Hepatocyte (in vitro differentiated cells): ENCODE measurements at places on chromosomes 13 and 19. TPM values are rescaled to one million over a fixed set of nuclear protein-coding genes. Genes with fewer than 3 reads are reported as not detected.

Gene MBD3L3
- not detected in 2 replicates for polyA plus RNA-seq

Gene LRP3
- polyA plus RNA-seq = 35.5 and 44.0 TPM in 2 replicates

Gene AMER2
- polyA plus RNA-seq = 0.02 and 0.18 TPM in 2 replicates

Gene CBY2
- polyA plus RNA-seq = not detected in 2 replicates

Gene TMEM59L
- 4.9 and 9.1 TPM in 2 replicates for polyA plus RNA-seq

Gene MAB21L1
- polyA plus RNA-seq = 9.9 and 10.6 TPM in 2 replicates

DNA sequence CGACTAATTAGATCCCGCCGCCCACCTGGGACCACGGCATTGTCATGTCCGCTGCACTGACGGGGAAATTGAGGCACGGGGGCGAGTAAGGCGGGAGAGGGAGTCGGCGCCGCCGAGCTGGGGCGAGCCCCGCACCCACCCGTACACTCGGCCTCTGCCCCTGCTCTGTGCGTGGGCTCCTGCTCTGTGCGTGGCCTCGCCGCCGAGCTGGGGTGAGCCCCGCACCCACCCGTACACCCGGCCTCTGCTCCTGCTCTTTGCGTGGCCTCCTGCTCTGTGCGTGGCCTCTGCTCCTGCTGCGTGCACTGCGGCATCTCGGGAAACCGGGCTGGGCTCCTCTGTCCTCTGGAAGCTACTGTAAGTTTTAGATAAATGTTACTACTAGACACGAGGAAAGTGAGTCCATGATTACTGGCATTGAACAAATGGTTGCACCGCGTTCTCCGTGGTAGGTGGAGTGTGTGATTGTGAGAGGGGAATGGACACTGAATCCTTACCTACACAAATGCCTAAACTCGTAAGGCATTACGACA is 826 bp upstream of the C1QTNF9 start:
- no peak overlapping the region for H3K4me3 ChIP-seq
- H3K27me3 ChIP-seq = no peaks in the 10 kb centered on the region
- DNase-seq = no peak
- no peaks in the 10 kb centered on the region for H3K36me3 ChIP-seq

DNA sequence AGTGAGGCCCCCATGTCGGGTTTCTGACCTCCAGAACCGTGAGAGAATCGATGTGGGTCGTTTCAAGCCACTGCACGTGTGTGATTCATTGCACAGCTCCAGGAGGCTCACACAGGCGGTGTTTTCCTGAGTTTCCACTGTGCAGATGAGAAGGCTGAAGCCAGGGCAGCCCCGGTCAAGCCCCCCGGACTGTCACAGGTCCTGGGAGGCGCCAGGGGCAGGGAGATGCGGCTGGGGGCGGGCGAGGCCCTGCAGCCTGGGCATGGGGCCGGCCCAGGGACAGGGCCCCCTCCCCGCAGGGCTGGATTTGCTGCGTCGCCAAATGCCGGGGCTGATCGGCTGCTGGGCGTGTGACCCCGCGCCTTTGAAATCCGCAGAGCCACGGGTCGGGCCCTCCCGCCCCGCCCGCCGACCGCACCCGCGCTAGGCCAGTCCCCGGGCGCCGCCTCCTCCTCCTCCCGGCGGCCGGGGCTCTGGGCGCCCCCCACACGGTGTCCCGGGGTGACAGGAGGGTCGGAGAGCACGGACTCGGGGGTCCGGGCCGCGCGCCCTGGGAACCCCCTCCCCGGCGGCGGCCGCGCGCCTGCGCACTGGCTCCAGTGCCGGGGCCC is 9.9 kb upstream of the MKNK2 start:
- H3K36me3 ChIP-seq = no peaks in the 10 kb centered on the region
- H3K27ac ChIP-seq = peak overlapping the region; percentile 97
- H3K27me3 ChIP-seq = no peaks in the 10 kb centered on the region
- H3K4me3 ChIP-seq = peak overlapping the region; percentile 15
- H3K4me1 ChIP-seq = peaks cover 34% of the 10 kb centered on the region

- H3K4me3 ChIP-seq = no peak overlapping the region
- no peak overlapping the region for H3K27ac ChIP-seq
- H3K36me3 ChIP-seq = no peaks in the 10 kb centered on the region
- peak; percentile 13 for DNase-seq
- no peaks in the 10 kb centered on the region for H3K27me3 ChIP-seq
- H3K4me1 ChIP-seq = peaks cover 9% of the 10 kb centered on the region
These were observed 145.3 kb downstream of the PDS5B start for GRCh38 chr13:32731576-32731975.

GRCh38 chr13:42821437-42821836 is 40.1 kb downstream of the FAM216B start:
- no peak overlapping the region for H3K4me3 ChIP-seq
- no peaks in the 10 kb centered on the region for H3K27me3 ChIP-seq
- DNase-seq = no peak

DNA sequence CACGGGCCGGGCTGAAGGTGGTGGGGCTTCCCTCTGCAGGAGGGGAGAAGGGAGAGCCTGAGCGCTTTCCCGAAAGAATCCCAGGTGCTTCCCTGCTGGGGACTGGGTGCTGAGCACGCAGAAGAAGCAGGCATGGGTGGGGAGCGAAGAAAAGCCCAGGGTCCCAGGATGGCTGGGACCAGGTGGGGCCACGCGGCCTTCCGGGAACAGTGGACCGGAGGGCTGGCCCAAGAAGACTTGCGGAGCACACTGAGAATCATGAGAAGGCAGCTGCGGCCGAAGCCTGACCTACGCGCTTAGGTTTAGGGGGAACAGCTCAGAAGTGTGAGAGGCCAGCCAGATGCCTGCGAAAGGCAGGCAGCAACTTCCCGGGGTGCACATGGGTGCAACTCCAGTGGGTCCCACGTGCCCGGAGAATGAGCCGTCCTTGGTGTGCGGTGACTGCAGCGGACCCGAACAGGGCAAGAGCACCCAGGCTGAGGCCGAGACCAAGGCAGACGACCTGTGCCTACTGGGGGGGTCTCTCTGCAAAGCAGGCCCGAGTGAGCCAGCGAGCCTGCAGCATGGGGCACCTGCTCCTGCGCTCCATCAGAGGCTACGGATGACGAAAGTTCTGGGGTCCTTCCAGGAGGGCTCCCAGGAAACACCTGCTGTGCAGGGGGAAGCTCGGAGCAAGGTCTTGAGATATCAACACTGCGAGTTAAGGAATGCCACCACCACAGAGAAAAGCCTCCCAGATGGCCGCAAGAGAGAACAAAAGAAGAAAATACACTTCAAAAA is 52.4 kb downstream of the MLLT1 start:
- H3K27me3 ChIP-seq = no peaks in the 10 kb centered on the region
- no peaks in the 10 kb centered on the region for H3K4me1 ChIP-seq
- no peak overlapping the region for H3K27ac ChIP-seq
- no peaks in the 10 kb centered on the region for H3K36me3 ChIP-seq
- no peak for DNase-seq

- H3K27ac ChIP-seq = peak overlapping the region; percentile 87
- peaks cover 36% of the 10 kb centered on the region for H3K4me1 ChIP-seq
- no peaks in the 10 kb centered on the region for H3K36me3 ChIP-seq
- DNase-seq = peak; percentile 76
These were observed 31.7 kb downstream of the DNAJC15 start for GRCh38 chr13:43054803-43055802.

DNA sequence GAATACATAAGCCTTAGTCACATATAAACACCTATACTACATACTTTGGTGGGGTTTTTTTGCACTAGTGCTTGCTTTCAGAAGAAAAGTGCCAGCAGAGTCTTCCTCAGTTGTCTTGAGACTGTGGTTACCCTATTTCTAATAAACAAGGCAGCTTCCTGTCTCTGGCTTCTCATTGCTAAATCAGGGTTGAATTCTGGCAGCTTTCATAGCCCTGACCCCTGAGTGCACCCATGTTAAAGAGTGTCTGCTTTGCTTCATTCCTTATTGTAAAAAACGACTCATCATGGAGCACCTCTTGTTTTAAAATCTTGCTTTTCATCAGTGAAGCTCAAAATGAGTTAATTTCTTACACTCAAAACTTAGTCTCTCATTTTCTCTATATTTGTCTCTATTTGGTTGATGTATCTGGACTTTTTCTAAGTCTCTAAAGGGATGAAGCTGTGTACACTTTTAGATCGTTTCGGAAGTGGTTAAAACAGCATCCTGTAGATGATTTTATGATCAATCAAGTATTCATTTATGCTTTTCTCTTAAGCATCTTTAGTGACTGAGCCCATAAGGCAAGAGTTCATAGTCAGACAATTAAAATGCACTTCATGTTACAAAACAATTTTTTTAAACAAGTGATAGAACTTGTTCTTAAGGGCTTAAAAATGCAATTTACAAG is 72.1 kb downstream of the KLF12 start:
- DNase-seq = no peak
- no peaks in the 10 kb centered on the region for H3K27me3 ChIP-seq
- H3K36me3 ChIP-seq = no peaks in the 10 kb centered on the region
- H3K27ac ChIP-seq = no peak overlapping the region
- H3K4me1 ChIP-seq = peaks cover 4% of the 10 kb centered on the region

- H3K27me3 ChIP-seq = no peaks in the 10 kb centered on the region
- DNase-seq = no peak
- H3K4me1 ChIP-seq = no peaks in the 10 kb centered on the region
- no peak overlapping the region for H3K27ac ChIP-seq
These were observed 450.4 kb downstream of the FGF9 start for GRCh38 chr13:22121146-22121739.

DNA sequence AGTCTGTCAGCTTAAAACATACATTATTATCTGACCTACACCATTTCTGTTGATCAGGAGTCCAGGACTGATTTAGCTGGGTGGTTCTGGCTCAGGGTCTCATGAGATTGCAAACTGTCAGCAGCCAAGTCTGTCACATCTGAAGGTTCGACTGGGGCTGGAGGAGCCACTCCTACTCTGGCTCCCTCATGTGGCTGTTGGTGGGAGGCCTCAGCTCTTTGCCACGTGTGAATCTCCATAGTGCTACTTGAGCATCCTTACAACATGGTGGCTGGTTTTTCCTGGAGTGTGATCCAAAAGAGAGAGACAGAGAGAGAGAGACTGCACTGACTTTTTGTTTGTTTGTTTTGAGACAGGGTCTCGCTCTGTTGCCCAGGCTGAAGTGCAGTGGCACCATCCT is 63.6 kb upstream of the NFIC start:
- H3K27me3 ChIP-seq = no peaks in the 10 kb centered on the region
- H3K27ac ChIP-seq = no peak overlapping the region

- no peak for DNase-seq
- H3K4me1 ChIP-seq = no peaks in the 10 kb centered on the region
- H3K4me3 ChIP-seq = no peak overlapping the region
- no peak overlapping the region for H3K27ac ChIP-seq
- no peaks in the 10 kb centered on the region for H3K36me3 ChIP-seq
These were observed 38.7 kb upstream of the CYSLTR2 start for GRCh38 chr13:48615049-48615448.

- no peak overlapping the region for H3K4me3 ChIP-seq
- no peaks in the 10 kb centered on the region for H3K4me1 ChIP-seq
- no peak overlapping the region for H3K27ac ChIP-seq
These were observed 2.8 kb upstream of the ANGPTL8 start for GRCh38 chr19:11236324-11237301.

DNA sequence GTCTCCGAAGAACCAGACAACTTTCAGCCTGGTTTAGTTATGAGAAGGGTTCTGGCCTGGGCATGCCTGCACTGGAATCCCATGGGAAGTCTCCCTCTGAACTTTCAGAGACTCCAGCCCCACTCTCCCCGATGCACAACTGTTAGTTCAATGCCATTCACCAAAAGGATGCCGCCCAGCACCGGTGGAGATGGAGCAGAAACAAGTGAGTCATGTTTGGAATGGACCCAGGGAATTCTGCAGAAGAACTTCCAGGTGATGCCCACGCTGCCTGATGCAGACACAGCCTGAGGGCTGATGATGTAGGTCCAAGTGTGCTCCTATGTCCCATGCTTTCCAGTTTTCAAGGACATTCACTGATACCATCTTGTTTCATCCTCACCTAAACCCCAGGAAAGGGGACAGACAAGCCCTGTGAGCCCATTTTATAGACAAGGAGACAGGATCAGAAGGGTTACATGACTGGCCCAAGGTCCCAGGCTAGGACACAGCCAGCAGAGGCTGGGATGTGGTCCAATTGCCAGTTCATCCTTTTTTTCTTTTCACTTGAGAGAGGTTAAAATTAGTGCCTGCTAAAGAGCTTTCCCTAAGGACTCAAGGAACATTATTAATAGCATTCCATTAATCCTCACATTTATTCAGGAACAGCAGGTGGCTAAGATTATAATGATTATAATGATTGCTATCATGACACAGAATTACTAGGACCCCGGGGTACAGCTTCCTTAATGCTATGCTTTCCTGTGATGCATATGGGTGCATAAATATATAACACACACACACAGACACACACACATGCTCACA is 39.5 kb downstream of the SIAH3 start:
- no peak overlapping the region for H3K27ac ChIP-seq
- H3K4me1 ChIP-seq = no peaks in the 10 kb centered on the region
- no peaks in the 10 kb centered on the region for H3K36me3 ChIP-seq
- DNase-seq = no peak

DNA sequence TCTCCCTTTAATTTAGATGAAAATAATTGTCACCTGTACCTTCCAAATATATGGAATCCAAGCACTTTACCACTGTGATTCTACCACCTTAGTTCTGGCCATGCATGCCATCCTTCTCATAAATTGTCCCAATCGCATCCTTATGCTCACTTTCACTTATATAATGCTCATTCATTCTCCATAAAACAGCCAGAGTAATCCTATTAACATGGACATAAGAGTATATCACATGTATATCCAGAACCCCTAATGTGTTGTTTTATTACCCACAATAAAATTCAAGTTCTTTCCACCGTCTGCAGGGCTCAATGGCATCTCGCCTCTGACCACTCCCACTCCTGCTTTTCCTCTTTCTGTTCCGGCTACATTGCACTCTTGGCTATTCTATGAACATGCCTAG is 597.5 kb upstream of the MIR17HG start:
- H3K27me3 ChIP-seq = no peaks in the 10 kb centered on the region
- H3K36me3 ChIP-seq = no peaks in the 10 kb centered on the region
- H3K4me1 ChIP-seq = no peaks in the 10 kb centered on the region
- no peak overlapping the region for H3K4me3 ChIP-seq
- no peak overlapping the region for H3K27ac ChIP-seq

- no peak overlapping the region for H3K27ac ChIP-seq
- no peaks in the 10 kb centered on the region for H3K36me3 ChIP-seq
- H3K4me3 ChIP-seq = no peak overlapping the region
- DNase-seq = no peak
- no peaks in the 10 kb centered on the region for H3K4me1 ChIP-seq
- peaks cover under 1% of the 10 kb centered on the region for H3K27me3 ChIP-seq
These were observed 49.3 kb downstream of the DLEU7 start for GRCh38 chr13:50794226-50794625.

DNA sequence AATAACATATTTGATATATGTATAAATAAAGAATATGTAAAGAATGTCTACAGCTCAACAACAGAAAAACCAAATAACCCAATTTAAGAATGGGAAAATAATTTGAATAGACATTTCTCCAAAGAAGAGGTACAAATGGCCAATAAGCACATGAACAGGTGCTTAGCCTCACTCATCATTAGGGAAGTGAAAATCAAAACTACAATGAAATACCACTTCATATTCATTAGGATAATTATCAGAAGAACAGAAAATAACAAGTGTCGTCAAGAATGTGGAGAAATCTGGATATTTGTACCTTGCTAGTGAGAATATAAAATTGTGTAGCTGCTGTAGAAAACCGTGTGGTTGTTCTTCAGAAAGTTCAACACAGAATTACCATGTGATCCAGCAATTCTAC is 8.4 kb upstream of the SUPT20H start:
- no peak overlapping the region for H3K27ac ChIP-seq
- no peaks in the 10 kb centered on the region for H3K4me1 ChIP-seq
- DNase-seq = no peak
- H3K27me3 ChIP-seq = peaks cover 3% of the 10 kb centered on the region
- no peaks in the 10 kb centered on the region for H3K36me3 ChIP-seq

GRCh38 chr19:42301646-42302203 is at the start of gene PRR19:
Gene PRR19, plus strand, starts transcription at chr19:42302132. Its CDS starts 7,453 bp downstream, at chr19:42309585.
- peak within 1 kb of the TSS; percentile 63 for H3K27ac ChIP-seq
- peak within 1 kb of the TSS; percentile 41 for H3K4me3 ChIP-seq

- H3K4me1 ChIP-seq = peaks cover 20% of the 10 kb centered on the region
- DNase-seq = no peak
- peak overlapping the region; percentile 76 for H3K27ac ChIP-seq
- no peaks in the 10 kb centered on the region for H3K27me3 ChIP-seq
- H3K4me3 ChIP-seq = no peak overlapping the region
These were observed 405.0 kb downstream of the COG6 start for GRCh38 chr13:40060296-40061007.
